ENCODE measurements at places on chromosomes 3 and 15.

GRCh38 chr3:141646760-141647561 lies 91.1 kb upstream of the RNF7 start:
- DNase-seq: no peak

DNA sequence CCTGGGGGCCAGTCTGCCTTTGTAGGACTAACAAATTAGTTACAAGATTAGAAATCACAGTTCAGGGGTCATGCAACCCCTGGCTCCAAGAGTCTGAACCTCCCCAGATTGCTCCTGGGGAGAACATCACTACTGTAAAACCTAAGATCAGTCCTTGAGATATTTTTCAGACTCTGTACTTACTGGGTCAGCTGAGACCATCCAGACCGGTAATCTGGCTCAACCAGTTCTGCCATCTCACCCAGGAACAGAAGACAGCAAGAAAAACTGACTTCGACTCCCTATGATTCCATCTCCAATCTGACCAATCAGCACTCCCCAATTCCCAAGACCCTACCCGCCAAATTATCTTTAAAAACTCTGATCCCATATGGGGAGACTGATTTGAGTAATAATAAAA lies 47.5 kb downstream of the NMD3 start:
- no peak for DNase-seq

GRCh38 chr15:39493424-39494067 lies 87.3 kb upstream of the THBS1 start:
- no peak for DNase-seq

- DNase-seq: no peak
Measured at GRCh38 chr3:71311661-71312046, 271.9 kb downstream of the FOXP1 start.

GRCh38 chr15:60830479-60830878 lies 351.5 kb upstream of the ICE2 start:
- DNase-seq: no peak

- no peak for DNase-seq
Measured at GRCh38 chr3:28901018-28901417, 379.9 kb upstream of the RBMS3 start.

DNA sequence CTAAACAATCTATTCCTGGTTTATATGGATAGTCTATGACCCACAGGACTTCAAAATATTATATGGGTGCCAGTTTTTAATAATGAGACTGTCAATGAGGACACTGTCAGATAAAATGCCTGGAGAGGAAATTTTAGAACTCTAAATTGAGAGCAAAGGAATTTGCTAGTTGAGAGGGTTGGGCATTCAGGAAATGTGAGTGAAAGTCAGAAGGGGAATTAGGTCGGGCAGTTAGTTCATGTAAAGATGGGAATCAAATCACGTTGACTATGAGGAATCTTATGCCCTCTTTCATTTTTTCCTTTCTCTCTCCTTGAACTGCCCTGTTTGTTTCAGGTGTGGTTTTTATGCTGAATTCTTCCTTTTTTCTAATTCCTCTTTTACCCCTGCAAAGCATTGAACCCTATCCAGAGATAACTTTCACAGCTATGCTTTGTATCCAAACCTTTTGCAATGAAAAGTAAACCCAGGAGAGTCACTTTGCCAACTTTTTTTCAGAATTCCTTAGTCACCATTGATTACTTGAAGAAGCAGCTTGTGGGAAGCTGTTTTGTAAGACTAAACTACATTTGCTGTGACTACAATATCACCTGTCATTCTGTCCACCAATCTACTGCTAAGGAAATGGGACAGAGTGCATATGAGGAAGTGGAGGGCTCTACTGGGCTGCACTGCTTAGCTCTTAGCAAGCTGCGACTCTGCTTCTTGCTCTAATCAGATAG lies 27.8 kb downstream of the CHP1 start:
- no peak for DNase-seq

GRCh38 chr3:161423911-161424522 lies 52.7 kb upstream of the SPTSSB start:
- no peak for DNase-seq

All from stimulated activated CD4-positive, alpha-beta T cell treated with anti-CD3 and anti-CD28 coated beads, Interleukin-15, amount 100 ng/mL, for 1 hour (primary cell).